ENCODE measurements at places on chromosomes 5 and 9.

- no peak for DNase-seq
Measured at GRCh38 chr9:30711591-30711990, 1672.9 kb upstream of the ACO1 start.

DNA sequence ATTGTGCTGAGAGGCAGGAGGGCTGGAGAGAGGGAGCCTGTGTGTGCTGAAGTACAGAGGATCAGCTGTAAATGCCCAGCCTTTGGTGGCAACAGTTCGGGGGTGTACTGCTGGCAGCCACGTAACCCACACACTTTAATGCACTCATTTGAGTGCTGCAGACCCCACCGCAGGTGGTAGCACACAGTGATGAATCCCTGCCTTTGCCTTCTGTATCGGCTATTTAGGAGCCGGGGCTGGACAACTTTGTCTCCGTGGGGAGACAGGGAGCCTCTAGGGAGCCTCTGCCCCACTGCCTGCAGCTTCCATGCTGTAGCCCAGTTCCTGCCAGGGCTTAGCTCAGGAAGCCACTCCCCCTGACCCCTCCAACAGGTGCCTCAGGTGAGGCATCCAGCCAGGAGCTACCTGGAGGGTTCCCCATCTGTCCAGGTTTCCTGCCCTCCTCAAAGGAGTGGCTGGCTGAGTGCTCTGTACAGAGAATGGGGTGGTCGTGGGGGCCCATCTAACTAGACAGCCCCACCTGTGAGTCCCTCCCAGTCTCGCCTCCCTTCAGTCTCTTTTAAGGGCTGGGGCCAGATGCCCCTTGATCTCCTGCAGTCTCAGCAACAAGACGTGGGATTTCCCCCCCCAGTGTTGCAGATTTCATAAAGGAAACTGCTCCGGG lies 44.5 kb downstream of the SECISBP2 start:
- peak; percentile 87 for DNase-seq

GRCh38 chr9:129773262-129774048 lies 20.6 kb upstream of the PTGES start:
- no peak for DNase-seq

- no peak for DNase-seq
Measured at GRCh38 chr5:172455511-172456061, 1.3 kb upstream of the SH3PXD2B start.

GRCh38 chr9:129979071-129979745 lies 63.8 kb downstream of the FNBP1 start:
- peak; percentile 81 for DNase-seq

- peak; percentile 21 for DNase-seq
Measured at GRCh38 chr9:134088063-134088725, 20.4 kb upstream of the BRD3 start.

Data from NCI-H69 (cell line).